Kidney epithelial cell (primary cell): ENCODE measurements at places on chromosomes 16 and 17.

DNA sequence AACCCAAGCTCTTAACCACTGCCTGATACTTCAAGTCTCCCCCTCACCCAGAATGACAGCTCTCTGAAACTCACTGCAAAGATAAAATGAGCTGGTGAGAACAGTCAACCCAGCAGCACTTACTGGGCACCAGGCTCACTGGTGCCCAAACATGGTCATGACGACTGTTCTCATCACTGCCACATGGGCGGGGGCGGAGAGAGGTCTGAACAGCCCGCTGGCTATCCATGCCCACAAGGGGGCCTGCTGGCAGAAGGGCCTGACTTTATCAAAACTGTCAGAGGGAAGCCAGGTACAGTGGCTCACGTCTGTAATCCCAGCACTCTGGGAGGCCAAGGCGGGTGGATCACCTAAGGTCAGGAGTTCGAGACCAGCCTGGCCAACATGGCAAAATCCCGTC lies 4.0 kb downstream of the MYBBP1A start:
- no peak for DNase-seq

DNA sequence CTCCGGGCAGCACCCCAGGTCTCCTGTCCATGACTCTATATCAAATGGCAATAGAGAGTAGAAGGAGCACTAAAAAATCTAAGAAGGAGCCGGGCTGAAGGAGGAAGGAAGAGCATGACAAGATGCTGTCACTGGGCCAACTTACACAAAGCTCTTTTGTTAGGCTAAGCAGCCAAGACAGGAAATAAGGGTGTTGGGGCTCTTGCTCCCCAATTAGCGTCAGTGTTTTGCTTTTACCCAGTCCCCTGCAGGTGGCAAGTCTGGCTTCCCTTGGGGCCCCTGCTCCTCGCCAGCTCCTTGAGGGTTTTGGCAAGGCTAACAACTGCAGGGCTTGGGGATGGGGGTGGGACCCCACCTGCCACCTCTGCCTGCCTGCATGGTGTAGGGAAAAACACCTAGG lies 120.5 kb downstream of the CCT6B start:
- DNase-seq, result no peak

DNA sequence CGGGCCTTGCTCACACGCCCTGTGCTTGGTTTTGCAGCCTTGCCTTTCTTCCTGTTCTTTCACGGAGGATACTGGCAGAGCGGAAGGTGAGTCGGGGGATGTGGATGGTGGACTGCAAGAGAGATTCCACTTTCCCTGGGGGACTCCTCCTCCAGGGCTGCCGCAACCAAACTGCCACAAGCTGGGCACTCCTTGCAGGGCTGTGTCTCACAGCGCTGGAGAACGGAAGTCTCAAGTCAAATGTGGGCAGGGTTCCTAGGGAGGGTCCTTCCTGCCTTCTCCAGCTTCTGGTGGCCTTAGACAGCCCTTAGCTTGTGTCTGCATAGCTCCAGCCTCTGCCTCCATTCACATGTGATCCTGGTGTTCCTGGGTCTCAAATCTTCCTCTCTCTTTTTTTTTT lies 11.4 kb upstream of the BIRC5 start:
- DNase-seq, result no peak

DNA sequence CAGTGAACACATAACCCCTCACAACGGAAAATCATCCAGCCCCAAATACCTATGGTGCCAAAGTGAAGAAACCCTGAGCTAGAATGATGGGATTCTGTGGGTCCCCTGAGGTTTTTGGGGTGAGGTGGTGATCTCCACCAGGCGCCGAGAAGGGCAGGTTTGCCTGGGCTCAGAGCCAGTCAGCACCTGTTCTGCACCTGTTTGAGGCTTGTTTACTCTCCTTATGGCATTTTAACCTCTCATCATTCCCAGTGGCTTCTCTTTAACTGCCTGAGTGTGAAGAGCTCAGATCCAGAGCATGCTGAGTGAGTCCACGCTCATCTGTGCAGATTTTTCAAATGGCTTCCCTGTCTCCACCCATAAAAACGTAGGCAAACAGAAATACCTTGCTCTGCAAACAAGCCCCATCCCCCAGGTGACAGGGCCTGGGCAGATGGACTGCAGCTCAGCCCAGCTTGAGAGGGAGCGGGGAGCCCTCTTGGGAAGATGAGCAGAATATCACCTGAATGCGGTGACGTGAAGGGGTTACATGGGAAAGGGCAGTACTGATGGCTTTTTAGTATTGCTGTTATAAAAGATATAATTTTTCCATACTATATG lies 40.1 kb upstream of the CLEC19A start:
- DNase-seq, result no peak

DNA sequence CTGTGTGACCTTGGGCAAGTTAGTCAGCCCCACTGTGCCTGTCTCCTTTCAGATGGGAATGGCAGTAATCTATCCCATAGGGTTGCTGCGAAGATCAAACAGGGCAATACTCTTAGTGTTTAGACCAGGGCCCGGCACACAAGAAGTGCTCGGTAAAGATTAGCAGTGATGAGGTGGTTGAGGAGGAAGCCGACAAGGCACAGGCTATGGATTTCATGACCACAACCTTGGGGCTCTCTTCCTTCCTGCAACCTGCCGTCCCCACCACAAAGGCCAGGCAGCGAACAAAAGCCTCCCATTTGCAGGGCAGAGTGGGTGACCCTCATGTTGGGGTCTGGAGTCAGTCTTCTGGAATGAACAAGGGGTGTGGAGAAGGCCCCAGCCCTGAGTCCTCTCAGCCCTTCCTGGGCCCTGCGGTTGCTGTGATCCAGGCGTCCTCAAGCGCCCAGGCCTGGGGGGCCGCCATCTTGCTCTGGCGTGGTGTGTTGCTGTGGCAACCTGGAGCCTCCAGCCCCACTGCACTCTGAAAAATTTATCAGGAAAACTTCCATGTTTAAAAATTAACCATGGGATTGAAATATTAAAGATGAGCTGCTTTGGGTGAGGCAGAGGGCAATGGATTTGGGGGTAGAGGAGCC lies 9.8 kb downstream of the ADAM11 start:
- no peak for DNase-seq

DNA sequence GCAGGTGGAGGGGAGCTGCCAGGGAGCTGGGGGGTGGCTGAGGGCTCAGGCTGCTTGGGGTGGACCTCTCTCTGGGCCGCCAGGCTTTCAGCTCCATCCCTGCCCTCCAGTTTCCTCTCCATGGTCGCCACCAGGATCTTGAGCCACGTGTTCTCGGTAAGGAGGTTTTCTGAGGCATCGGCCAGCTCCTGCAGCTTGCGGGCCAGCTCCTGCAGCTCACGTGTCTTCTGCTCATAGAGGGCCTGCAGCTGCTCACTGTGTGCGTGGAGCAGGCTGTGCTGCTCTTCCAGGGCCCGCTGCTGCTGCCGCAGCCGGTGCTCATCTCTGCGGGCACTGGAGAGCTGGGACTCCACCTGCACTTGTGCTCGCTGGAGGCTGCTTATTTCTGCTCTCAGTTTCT lies 11.0 kb downstream of the SNN start:
- DNase-seq, result no peak

DNA sequence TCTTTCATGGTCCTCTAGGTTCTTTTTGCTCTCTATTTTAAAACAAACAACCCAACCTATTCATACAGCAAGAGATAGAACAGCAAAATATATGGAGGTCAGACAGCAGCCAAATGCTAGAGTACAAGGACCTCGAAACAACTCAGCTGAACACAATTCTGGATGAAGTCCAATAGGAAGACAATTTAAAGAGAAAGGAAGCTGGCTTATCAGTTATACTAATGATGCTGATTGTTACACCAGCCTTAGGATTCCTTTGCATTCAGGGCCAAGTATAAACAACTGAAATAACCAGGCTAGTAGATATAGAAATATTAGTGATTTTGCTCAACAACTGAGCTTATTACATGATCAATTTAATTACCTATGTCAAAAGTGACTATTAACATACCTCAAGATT lies 2.5 kb downstream of the SSH2 start:
- DNase-seq, result no peak

DNA sequence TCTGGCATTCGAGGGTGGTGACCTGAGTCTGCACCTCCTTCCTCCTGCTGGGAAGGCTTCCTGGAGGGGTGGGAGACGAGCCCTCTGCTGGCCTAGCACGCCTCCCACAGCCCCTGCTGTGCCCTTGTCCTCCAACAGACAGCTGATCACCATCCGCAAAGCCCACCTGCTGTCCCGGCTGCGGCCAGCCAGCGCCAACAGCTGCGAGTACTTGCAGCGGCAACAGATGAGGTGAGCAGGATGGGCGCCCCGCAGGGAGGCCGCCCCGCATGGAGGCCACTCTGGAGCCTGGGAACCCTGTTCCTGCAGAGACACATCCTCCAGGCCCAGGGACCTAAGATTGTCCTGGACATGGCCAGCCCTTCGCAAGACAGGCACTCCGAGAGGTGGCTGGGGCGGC lies 21.6 kb downstream of the UBALD1 start:
- no peak for DNase-seq

- DNase-seq, result no peak
Observed at GRCh38 chr16:4663777-4664465, 29.4 kb upstream of the NUDT16L1 start.

DNA sequence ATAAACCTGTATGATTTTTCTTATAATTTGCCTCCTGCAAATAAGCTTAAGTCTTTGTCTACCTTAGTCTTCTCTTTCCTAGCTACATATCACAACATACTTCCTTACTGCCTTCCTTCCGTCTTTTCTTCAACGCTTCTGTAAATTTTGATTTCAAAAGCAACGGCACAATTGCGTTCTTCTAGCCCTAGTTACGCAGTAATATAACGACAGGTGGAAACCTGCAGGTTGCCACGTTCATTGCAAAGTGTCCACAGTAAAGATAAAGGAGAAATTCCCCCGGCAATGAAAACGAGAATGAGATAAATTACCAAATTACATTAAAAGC lies 546 bp upstream of the PSMD7 start:
- DNase-seq, result no peak

- DNase-seq, result no peak
Observed at GRCh38 chr17:28551421-28552175, 826 bp downstream of the UNC119 start.

GRCh38 chr17:81121841-81122733 lies 43.2 kb upstream of the PVALEF start:
- DNase-seq, result no peak

- no peak for DNase-seq
Observed at GRCh38 chr17:59684967-59685366, 22.3 kb downstream of the PTRH2 start.

DNA sequence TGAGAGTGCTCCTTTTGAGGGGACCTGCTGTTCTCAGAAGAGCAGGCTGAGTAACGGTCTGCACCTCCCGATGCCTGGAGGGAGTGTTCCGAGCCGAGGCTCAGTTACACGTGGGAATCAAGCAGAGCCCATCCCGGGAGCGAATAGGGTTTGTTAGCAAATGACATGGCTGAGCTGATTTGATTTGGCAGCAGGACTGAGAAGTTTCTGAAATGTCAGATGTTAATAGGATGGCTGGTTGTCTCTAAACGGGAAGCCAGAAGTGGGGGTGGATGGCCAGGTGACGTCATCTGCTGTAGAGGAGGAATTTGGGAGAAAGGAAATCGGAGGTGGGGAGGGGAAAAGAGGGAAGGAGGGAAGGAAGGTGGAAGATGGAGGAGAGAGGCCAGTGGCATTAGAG lies 128.0 kb downstream of the RAP1GAP2 start:
- DNase-seq, result no peak

DNA sequence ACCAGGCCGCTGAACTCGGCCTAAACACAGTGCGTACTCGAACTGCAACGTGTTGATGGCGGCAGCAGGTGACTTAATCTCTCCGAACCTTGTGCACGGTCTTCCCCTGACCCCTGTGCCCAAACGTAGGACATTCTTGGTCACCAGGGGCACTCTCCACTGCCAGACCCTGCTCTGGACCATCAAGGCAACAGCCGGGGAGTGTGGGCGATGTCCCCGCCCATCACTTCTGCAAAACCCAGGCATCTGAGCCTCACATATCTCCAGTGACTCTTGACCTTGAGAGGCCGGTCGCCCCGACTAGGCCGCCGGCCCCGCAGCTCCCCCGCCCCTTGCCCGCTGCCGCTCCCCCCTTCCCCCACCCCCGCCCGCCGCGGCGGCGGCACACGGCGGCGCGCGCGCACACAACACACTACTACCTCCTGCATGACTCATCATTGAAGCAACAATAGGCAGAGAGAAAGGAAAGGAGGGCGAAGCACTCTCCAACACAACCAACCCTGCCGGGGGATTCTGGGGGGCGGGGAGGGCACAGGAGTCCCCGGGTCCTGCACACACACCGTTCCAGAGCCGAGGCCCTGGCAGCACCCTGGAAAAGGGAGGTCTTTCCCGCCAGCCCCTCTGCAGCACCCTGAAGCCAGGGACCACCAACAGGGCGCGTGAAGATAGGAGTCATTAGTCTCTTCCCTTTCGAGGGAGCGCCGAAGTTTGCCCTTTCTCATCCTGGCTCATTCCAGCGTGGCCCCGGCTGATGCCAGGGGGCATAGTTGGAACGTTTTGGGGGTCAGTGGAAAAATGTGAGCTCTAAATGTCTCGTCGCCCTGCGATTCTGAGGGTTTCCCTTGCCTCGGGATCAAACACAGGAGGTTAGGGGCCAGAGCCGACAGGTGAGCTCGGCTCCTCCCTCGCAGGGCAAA lies 1.9 kb downstream of the MNT start:
- DNase-seq, result no peak

GRCh38 chr17:75970011-75970523 lies 8.9 kb downstream of the ACOX1 start:
- no peak for DNase-seq

DNA sequence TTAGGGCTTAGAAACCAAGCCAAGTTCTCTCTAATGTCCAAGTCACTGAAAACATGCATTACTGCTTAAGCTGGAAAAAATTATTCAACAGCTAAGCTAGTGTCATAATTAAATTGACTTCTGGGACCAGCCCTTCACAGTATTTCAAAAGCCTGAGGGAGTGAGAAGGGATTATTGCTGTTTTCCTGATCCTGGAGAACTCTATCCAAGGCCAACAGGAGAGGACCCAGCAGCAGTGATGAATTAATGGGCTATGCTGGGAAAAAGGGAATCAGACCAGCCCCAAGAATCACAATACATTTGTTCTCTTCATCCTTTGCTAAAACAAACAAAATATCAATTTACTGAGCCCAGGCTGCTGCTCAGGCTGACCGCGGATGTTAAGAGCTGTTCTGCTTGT lies 34.5 kb upstream of the CLEC3A start:
- DNase-seq, result no peak

DNA sequence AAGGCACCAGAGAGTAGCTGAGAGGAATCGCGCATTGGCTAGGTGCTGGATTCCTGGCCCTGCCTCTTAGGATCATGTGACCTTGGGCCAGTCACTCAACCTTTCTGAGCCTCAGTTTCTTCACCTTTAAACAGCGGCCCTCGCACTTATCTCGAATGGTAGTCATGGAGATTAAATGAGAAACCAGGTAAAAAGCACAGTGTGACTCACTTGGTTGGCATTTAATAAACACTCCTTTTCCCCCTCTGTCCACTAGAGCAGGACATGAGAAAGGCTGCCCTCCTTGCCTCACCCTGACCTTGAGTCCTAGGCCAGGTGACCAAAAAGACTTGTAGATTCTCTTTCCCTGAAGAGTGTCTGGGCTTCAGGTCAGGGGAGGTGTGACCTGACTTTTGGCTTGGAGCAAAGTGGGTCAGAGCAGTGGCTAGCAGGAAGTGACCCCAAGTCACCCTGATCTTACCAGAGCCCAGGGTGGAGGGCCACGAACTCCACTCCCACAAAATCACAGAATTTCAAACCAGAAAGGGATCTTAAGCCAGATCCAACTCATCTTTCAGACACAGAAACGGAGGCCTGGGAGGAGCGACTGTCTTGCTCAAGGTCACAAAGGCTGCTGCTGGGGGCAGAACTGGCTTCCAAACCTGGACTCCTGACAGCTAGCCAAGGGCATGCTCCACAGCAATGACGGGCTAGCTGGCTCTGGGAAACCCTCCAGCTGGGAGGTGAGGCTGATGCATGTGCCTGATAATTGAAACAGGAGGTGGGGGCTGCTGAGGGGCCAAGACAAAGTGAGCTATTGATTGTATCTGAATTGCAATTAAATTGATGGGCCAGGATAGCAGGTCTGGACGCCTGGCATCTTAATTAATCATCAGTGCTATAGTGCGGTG lies 65.2 kb downstream of the PIPOX start:
- DNase-seq, result no peak
